ENCODE measurements at places on chromosomes 12 and 14.

DNA sequence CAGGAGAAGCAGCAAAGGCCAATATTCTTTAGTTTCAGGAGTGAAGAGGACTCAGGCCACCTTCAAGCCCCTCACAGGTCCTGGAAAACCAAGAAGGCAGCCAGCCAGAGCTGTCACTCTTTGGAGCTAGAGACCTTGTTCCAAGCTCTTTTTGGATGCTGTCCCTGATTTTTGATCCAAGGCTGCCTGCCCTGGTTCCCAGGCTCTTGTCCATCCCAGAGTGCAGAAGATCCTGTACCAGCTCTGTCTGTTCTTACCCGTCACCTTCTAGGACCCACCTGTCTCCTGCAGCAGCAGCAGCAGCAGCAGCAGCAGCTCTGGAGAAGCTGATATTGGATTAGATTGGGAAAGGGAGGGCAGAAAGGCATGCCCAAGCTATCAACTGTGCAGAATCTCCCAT, 157.1 kb upstream of the NEDD1 start:
- DNase-seq, result no peak

- DNase-seq, result no peak
These were observed 5.0 kb upstream of the SETD1B start for GRCh38 chr12:121798787-121799155.

GRCh38 chr12:28388879-28389278, 198.6 kb downstream of the CCDC91 start:
- no peak for DNase-seq

- DNase-seq, result no peak
These were observed 12.1 kb upstream of the SRP54 start for GRCh38 chr14:34970665-34971064.

DNA sequence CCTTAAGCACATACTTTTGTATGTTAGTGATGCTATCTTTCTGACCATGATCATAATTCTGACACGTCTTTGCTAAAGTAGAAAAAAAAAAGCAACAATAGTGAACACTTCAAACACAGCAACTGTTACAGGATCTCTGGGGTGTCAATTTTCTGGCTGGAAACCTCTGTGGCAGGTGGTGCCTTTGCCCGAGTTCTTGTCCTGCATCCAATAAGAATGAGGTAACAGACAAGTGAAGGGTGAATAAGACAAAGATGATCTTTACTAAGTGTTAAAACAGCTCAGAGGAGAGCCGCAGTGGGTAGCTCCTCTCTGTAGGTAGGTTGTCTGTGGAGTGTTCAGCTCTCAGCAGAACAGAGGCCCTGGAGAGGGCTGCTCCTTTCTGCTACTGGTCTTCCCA, 20.9 kb upstream of the PLBD1 start:
- no peak for DNase-seq

DNA sequence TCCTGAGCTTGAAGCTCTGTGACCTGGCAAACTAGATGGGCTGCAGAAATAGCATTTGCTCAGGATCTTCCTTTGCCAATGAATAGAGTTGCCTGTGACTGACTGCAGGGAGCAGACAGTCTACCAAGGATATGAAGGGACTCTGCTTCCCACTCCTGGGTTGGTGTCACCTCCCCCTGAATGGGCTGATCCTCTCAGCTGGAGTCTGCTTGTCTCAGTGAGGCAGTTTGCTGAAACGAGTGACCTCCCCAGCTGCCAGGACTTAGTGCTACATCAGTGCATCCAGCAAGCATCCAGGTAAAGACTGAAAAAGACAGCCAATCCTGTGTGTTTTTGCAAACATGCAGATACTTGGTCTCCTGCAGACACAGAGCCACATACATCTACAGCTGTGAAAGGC, 28.5 kb downstream of the PAH start:
- DNase-seq, result no peak

DNA sequence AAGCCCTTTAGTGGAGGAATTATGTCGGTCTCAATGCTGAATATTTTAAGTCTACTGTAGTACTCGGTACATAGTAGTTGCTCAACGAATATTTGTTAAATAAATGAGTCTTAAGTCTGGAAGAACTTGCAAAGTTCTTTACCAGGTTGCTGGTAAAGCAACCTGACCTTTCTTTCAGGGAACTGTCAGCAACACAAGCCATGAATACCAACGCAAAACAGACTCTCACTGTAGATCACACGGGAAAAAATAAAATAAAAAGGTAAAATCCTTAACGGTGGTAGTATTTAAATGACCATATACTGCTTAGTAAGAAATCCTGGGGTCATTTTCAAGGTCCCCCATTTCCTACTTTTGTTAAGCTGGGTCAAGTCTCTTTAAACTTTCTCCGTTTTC, 447 bp upstream of the NUBPL start:
- DNase-seq, result no peak

- DNase-seq, result peak; percentile 46
These were observed 1.1 kb upstream of the FERMT2 start for GRCh38 chr14:52951681-52952554.

DNA sequence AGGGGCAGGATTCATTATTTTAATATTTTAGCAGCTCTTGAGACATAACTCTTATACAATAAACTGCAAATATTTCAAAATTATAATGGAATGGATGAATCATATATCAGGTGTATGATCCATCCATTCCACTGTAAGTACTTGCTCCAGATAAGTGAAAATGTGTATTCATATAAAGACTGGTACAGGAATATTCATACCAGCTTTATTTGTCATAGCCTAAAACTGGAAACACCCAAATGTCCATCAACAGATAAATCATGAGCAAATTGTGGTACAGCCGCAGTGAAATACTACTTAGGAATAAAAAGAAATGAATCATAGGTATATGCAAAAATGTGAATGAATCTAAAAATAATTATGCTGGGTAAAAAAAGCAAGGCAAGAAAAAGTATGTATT, 263.6 kb upstream of the SYT10 start:
- DNase-seq, result no peak

GRCh38 chr12:43352001-43352400, 200.0 kb downstream of the ADAMTS20 start:
- no peak for DNase-seq

DNA sequence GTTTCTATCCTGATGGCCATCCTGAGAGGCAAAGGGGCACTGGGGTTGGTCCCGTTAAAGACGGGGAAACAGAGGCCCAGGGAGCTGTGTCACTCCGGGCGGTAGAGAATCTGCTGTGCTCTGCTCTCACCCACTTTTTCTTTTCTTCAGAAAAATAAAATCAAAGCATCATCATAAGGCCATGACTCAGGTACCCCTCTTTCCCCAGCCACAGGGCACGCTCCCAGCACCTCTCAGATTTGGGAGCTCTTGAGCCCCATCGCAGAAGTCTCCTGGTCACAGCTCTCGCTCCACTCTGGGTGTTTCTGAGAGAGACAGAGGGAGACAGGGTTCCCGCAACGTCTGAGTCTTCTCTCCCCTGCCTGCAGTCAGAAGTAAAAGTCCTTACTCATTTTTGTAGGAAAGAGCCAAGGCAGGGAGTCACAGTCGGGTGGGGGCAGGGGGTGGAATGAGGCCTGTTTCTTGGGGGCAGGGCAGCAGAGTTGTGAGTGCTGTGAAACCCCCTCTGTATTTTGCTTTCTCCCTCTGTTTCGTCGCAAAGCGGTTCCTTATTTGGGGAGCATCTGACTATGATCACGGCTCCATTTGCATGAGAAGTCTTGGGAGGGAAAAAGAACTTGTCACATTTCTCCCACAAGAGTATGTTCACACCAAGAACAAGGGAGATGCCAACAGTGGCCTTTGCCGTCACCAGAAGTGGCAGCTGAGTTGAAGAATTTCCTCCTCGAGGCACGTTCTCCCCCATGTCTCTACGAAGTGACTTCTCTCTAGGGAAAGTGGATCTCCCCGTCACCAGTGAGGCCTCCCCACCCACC, 139.0 kb downstream of the BCL11B start:
- DNase-seq, result no peak
